Motor neuron (in vitro differentiated cells): ENCODE measurements at places on chromosomes 6 and 20. TPM values are rescaled to one million over a fixed set of nuclear protein-coding genes. Genes with fewer than 3 reads are reported as not detected.

GRCh38 chr6:7006515-7007191, 101.1 kb upstream of the RREB1 start:
- peak; percentile 84 for ATAC-seq

DNA sequence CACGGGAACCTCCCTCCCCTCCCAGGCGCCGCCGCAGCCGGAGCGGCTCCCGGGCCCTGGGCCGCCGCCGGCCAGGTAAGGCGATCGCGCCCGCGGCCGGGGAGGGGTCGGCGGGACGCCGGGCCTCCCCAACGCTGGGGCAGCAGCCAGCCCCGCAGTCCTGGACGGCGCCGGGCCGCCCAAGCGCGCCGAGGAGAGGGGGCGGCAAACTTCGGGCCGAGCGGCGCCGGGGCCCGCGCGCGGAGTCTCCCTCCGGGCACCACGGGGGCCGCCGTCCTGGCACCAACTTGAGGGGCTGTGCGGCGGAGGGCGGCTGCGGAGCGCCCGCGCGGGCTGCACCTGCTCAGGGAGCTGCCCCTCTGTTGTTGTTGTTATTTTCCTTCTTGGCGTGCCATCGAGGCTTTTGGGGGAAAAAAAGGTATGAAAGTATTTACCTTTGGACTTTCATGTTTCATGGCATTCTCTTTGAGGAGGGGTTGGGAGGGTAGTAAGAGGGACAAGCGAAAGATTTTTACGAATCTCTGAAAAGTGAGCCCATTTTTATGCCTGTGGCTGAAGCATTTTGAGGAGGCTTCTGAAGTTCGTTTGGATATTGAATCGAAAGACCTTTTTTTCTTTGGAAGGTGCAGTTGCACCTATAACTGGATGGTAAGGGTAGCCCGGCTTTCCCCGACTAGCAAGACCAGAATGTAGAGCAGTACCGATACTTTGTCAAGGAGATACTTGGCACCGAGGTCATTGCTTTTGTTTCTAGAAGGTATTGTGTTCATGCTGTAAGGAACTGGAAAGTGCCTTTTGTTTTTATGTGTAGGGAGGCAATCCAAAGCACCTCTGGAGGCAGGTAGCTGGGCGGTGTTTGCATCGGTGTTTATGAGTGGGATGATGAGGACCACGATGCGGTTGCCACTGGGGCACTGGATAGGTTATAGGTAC, at the start of gene RNF182:
TSS of gene RNF182 (plus strand) at position 4 of the 933 bp plus-strand sequence. CDS start 52,168 bp downstream, outside the sequence.
- no peak for ATAC-seq

The CCN2 gene
- total RNA-seq, result 15.2 and 15.7 TPM in 2 replicates

The MYBL2 gene
- 1.2 and 1.4 TPM in 2 replicates for total RNA-seq

GRCh38 chr6:139841794-139842215, 467.4 kb upstream of the CITED2 start:
- no peak for ATAC-seq

DNA sequence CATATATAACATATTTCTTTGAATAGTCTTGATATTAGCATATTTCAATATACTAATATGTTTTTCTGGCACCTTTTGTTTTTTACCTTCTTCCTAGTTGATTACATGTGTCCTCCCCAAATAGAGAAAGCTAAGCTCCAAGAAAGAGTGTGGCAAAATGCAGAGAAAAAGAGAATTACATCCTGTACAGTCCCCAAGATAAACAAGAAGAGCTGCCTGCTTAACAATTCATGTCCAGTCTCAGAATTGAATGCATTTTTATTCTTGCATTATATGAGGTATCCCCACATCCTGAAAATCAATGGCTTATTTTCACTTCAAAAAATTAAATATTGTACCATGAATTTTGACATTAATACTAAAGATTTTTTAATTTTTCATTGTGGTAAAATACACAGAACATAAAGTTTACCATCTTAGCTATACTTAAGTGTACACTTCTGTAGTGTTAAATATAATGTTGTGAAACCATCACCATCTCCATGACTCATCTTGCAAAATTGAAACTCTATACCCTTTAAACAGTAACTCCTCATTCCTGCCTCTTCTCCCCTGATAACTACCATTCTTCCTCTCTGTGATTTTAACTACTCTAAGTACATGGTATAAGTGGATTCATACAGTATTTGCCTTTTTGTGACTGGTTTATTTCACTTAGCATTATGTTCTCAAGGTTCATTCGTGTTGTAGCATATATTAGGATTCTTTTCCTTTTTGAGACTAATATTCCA, 490.3 kb downstream of the COL12A1 start:
- ATAC-seq, result no peak

DNA sequence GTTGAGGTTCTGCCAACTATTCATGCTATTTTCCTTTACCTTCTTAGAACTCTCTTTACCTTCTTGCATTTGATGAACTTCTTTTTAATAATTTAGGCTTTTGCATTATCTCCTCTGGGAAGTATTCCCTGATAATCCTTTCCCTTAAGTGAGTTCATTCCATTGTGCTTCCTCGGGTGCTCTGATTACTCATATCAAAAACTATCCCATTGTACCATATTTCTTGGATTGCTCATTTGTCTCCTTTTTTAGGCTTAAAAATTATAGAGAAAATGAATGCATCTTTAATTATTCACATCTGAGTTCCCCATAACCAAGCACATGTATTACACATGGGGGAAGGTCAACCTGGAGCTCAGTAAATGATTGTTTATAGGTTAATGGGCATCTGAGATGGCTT, 2.5 kb downstream of the CALHM4 start:
- no peak for ATAC-seq

DNA sequence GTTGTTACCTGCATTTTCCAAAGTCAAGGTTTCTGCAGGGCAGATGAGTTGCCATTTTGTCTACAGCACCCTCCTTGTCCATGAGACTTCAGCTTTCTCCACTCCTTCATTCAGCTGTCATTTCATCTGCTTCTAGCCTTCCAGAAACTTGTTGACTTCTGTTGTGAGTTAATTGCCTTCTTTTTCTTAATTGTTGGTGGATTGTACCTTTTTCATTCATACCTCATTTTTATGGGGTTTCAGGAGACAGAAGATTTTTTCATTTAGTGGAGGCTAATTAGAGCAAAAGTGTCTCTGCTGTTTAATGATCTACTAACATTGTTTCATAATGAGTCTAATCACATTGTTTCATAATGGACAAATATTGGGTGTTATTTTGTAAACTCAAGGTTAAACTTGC, 7.5 kb upstream of the SUMO4 start:
- ATAC-seq, result no peak

- no peak for ATAC-seq
Measured at GRCh38 chr20:10481676-10482075, 46.6 kb downstream of the SLX4IP start.

GRCh38 chr20:49594143-49594930, 26.4 kb upstream of the PTGIS start:
- ATAC-seq, result peak; percentile 86

DNA sequence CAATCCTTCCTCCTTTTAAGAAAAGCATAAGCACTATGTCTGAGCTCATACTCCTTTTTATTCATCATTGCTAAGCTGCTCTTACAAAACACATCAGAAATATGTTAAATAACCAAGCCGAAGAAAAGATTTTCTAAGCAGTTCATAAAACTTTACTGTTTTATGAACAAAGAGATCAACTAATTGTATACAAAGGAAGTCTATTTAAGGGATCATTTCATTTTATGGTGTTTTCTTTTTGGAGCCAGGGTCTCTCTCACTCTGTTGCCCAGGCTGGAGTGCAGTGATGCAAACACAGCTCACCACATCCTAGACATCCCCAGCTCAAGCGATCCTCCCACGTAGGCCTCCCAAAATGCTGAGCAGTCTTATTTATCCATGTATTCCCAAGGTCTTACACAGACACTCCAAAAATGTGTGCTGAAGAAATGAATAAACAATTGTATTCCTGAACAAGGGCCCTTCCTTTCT, 9.3 kb downstream of the NUDT3 start:
- no peak for ATAC-seq

The NAPB gene
- total RNA-seq, result 30.0 and 31.1 TPM in 2 replicates

The PNLDC1 gene
- total RNA-seq, result 0.22 TPM in 1 of 2 replicates, not detected in the other

The TSHZ2 gene
- total RNA-seq, result 54.5 and 80.1 TPM in 2 replicates

GRCh38 chr20:54549658-54550326, 74.4 kb downstream of the DOK5 start:
- ATAC-seq, result no peak

DNA sequence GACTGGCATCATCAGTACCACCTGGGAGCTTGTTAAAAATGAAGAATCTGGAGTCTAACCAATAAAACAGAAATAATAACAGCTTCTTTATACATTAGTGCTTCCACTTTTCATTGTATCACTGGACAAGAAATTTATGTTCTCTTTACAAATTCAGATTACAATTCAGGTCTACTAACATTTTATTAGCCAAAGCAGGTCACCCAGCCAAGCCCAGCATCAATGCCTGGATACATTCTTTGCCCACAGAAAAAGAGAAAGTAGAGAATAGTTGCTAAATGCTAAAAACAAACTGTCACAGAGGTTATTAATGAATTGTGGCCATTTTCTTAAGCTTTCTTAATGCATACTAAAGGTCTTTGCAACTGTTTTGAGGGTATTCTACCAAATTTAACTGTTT, 458.3 kb downstream of the BTBD3 start:
- ATAC-seq, result no peak

DNA sequence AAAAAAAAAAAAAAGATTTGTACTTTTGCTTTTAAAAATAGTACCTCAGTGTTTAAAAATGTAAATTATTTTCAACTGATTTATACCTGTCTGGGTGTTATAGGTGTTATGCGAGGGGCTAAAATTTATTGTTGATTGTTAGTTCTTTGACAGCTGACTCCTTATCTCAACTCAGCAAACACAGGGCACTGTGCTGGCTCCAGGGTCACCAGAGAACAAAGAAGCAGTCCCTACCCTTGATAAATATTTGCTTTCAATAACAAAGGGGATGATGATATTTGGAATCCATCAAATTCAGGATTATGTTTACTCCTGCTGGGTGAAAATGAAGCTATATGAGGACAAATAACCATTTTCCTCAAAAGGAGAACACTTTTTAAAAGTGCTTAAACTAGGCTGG, 34.2 kb upstream of the KAT14 start:
- no peak for ATAC-seq

The FRMD1 gene
- total RNA-seq, result not detected in 2 replicates

DNA sequence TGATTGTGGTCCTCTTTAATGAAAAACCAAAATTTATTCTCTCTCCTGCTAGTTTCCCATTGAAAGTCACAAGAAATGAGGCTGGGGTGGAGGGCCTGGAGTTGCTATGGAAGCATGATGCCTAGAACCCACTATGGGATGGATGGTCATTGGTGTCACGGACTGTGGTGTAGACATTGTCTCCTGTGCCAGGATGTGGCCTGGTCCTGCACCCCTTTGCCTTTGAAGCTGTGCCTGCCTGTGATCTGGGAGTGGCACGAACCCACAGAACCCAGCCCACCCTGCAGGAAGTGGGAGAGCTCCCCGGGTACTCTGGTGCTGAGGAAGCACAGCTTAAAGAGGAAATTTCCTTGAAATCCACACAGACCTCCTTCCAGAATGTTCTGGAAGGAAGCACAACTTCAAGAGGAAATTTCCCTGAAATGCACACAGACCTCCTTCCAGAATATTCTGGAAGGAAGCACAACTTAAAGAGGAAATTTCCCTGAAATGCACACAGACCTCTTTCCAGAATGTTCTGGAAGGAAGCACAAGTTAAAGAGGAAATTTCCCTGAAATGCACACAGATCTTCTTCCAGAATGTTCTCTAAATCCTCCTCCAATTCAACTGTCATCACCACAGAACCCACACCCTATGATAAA, 105.6 kb downstream of the CDH26 start:
- ATAC-seq, result no peak

GRCh38 chr6:109073344-109074132, 21.1 kb downstream of the SESN1 start:
- peak; percentile 60 for ATAC-seq

GRCh38 chr6:152356662-152357061, 280.5 kb downstream of the SYNE1 start:
- ATAC-seq, result no peak

The CTCFL gene
- 1.8 and 2.2 TPM in 2 replicates for total RNA-seq

The EEF1E1 gene
- 57.0 and 61.6 TPM in 2 replicates for total RNA-seq

The LY6G6D gene
- not detected in 2 replicates for total RNA-seq

The ADAM33 gene
- total RNA-seq, result 0.23 and 0.36 TPM in 2 replicates

- ATAC-seq, result peak; percentile 30
Measured at GRCh38 chr20:61803915-61804751, 261.5 kb downstream of the TAF4 start.

The SLC35D3 gene
- total RNA-seq, result 0.49 and 0.52 TPM in 2 replicates

The NKAPL gene
- total RNA-seq, result 1.1 TPM in 1 of 2 replicates, not detected in the other

The NQO2 gene
- 18.0 and 18.2 TPM in 2 replicates for total RNA-seq

The VWA7 gene
- 1.9 and 2.1 TPM in 2 replicates for total RNA-seq

- peak; percentile 80 for ATAC-seq
Measured at GRCh38 chr20:52847731-52848359, 124.3 kb upstream of the TSHZ2 start.

- ATAC-seq, result no peak
Measured at GRCh38 chr6:133704371-133704770, 184.5 kb upstream of the TCF21 start.

The SPATS1 gene
- not detected in 2 replicates for total RNA-seq

GRCh38 chr20:2840967-2841531, 504 bp downstream of the VPS16 start:
- ATAC-seq, result peak; percentile 68

GRCh38 chr20:58503668-58504067, 11.5 kb downstream of the APCDD1L start:
- ATAC-seq, result no peak

- ATAC-seq, result peak; percentile 1
Measured at GRCh38 chr6:33856655-33857054, 52.9 kb upstream of the MLN start.

GRCh38 chr6:110315207-110315868, 42.8 kb downstream of the METTL24 start:
- ATAC-seq, result no peak

- peak; percentile 31 for ATAC-seq
Measured at GRCh38 chr6:44289726-44290260, 19.5 kb downstream of the TMEM151B start.

GRCh38 chr6:163249651-163250101, 164.8 kb upstream of the QKI start:
- ATAC-seq, result no peak

The RALGAPB gene
- 47.6 and 48.8 TPM in 2 replicates for total RNA-seq

DNA sequence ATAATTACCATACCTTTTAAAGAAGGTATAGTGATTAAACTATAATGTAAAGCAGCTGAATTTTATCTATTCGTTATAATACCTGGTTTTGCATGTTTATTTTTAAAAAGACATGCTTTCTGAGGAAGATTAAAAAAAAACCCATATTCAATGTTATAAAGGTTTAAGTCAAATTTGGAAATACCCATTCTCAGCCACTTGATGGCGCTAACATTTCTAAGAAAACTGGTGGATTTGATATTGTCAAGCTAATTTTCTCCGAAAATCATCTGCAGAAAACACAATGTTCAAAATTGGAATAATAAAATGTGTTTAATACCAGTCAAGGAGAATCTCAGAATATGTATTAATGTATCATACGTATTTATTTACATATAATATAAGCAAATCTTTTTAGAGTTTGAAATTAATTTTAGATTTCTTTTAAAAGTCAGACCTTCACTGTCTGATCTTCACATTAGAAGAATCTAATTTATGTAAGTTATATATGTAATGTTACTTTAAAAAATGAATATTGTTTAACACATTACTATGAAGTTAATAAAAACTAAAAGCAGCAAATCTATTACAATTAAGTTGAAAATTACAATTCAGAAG, 35.0 kb downstream of the SHPRH start:
- no peak for ATAC-seq
